Keratinocyte (primary cell): ENCODE measurements at places on chromosomes 1 and 21. TPM values are rescaled to one million over a fixed set of nuclear protein-coding genes. Genes with fewer than 3 reads are reported as not detected.

SPRR2F gene
- not detected in 3 replicates for polyA plus RNA-seq

UQCRHL gene
- polyA plus RNA-seq, result 2.6 to 14.0 TPM (median 4.6 TPM) in 3 replicates

C1orf56 gene
- 0.26 to 0.40 TPM (median 0.39 TPM) in 3 replicates for polyA plus RNA-seq

MYCL gene
- polyA plus RNA-seq, result 5.1 to 7.7 TPM (median 5.4 TPM) in 3 replicates

APOBEC4 gene
- polyA plus RNA-seq, result not detected in 3 replicates

STRIP1 gene
- 24.6 to 31.8 TPM (median 28.9 TPM) in 3 replicates for polyA plus RNA-seq

LY9 gene
- not detected in 3 replicates for polyA plus RNA-seq

NR1I3 gene
- polyA plus RNA-seq, result not detected in 3 replicates

LORICRIN gene
- polyA plus RNA-seq, result not detected in 3 replicates

VSIG8 gene
- polyA plus RNA-seq, result 0.48 to 1.5 TPM (median 0.56 TPM) in 3 replicates

MX2 gene
- polyA plus RNA-seq, result 6.8 to 11.0 TPM (median 7.1 TPM) in 3 replicates

E2F2 gene
- polyA plus RNA-seq, result 0.05 to 0.12 TPM (median 0.06 TPM) in 3 replicates

ASPM gene
- 2.1 to 10.0 TPM (median 5.3 TPM) in 3 replicates for polyA plus RNA-seq
